Diencephalon (tissue), 1 donor: ENCODE measurements at places on chromosomes 16 and 17. TPM values are rescaled to one million over a fixed set of nuclear protein-coding genes. Genes with fewer than 3 reads are reported as not detected.

The CARD14 gene
- total RNA-seq: 0.46 TPM

The ZG16 gene
- total RNA-seq: not detected

The EIF3C gene
- 195 TPM for total RNA-seq

The PRAC2 gene
- total RNA-seq: not detected

The MT1G gene
- not detected for total RNA-seq

The TP53TG3C gene
- not detected for total RNA-seq

The TNFRSF13B gene
- not detected for total RNA-seq

The RNF40 gene
- 94.8 TPM for total RNA-seq

The FOXC2 gene
- total RNA-seq: 0.23 TPM

The ETV4 gene
- 0.46 TPM for total RNA-seq

The PCYT2 gene
- 28.8 TPM for total RNA-seq

The CPSF4L gene
- not detected for total RNA-seq

The ASPA gene
- 1.8 TPM for total RNA-seq

The RDM1 gene
- total RNA-seq: 3.0 TPM

The TOP2A gene
- total RNA-seq: 38.5 TPM

The ZNF200 gene
- total RNA-seq: 15.9 TPM

The ZP2 gene
- 0.23 TPM for total RNA-seq

The MPP3 gene
- 29.8 TPM for total RNA-seq

The C16orf96 gene
- total RNA-seq: 0.46 TPM

The CA10 gene
- total RNA-seq: 93.2 TPM

The GSE1 gene
- 26.5 TPM for total RNA-seq

The RHBDL3 gene
- total RNA-seq: 4.4 TPM

The OR3A3 gene
- total RNA-seq: not detected
